ENCODE measurements at places on chromosomes 3 and 15.
A peak's percentile ranks its signal among the peaks of the same experiment; 100 is the strongest.

- no peak for DNase-seq
These were observed 32.7 kb downstream of the RARB start for GRCh38 chr3:25460751-25461150.

- DNase-seq = no peak
These were observed 75.6 kb upstream of the ANKRD34C start for GRCh38 chr15:79206940-79207339.

DNA sequence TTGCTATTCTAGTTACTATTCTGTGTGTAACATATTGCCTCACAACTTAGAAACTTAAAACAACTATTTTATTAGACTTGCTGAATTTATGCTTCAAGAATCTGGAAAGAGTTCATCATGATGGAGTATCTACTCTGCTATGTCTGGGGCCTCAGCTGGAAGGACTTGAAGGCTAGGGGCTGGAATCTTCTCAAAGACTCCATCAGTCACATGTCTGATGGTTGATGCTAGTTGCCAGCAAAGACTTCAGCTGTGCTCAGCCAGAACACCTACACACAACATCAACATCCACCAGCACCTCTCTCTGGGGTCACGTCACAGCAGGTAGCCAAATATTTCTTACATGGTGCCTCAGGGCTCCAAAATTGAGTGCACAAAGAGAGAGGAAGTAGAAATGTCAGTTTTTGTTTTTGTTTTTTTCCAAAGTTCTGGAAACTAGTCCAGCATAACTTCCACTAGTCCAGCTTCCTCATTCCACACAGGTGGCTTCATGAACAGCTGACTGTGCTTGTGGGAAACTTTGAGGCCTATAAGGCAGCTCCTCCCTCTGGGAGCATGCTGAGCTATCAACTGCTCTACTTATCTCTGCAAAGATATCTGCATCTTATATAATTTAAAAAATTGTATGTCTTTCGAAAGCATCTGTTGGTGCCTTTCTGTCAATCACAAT lies 325.4 kb upstream of the AGTR1 start:
- DNase-seq = no peak

- DNase-seq = no peak
These were observed 22.8 kb upstream of the NOX5 start for GRCh38 chr15:68991723-68992122.

- DNase-seq = no peak
These were observed 11.7 kb upstream of the RARRES1 start for GRCh38 chr3:158743664-158744566.

DNA sequence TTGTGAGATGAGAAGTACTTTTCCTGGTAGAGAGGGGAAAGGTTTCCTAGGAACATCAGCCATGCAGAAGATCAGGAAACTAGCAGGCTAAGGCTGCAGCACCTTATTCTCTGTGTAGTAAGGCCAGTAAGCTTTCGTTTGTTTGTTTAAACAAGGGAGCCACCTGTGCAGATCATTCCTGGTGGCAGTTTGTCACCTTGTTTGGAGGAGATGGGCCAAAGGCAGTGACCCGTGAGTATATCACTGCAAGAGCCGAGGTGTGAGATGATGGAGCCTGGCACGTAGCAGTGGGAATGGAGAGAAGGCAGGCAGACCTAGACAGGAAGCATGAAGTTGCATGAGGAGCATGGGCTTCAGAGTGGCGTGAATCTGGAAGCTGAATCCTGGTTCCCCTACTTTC lies 19.6 kb downstream of the ATG7 start:
- DNase-seq = no peak

DNA sequence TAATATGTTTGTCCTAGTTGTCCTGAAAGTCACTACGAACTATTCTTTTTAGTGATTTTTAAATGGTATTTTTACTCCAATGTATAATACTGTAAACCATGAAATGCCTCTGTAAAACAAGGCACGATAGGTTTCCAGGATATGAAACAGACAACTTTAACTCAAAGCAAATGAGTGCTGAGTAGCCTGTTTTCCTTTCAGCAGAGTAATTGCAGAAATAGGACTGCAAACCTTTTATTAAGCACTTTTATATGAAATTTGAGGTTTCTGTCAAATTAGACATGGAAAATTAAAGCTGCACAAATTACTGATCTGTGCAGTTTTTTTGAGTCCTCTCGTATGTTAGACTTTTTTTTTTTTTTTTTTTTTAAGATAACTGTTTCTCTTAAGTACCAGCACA lies 16.2 kb downstream of the AKAP13 start:
- no peak for DNase-seq

DNA sequence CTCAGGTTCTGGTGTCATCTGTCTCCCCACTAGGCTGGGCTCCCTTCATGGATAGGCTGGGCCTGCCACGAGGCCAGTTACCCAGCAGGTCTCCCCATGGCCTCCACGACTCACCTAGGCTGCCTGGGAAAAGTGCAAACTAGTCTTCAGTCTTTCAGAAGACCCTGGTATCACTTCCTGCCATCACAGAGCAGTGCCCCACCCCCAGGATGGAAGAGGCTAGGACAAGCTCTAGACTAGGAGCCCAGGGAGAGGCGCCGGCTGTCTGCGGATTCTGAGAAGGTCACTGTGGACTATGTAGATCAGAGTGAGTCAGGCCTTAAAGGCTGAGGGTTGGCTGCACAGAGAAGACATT lies 63.7 kb downstream of the CORO2B start:
- DNase-seq = no peak

DNA sequence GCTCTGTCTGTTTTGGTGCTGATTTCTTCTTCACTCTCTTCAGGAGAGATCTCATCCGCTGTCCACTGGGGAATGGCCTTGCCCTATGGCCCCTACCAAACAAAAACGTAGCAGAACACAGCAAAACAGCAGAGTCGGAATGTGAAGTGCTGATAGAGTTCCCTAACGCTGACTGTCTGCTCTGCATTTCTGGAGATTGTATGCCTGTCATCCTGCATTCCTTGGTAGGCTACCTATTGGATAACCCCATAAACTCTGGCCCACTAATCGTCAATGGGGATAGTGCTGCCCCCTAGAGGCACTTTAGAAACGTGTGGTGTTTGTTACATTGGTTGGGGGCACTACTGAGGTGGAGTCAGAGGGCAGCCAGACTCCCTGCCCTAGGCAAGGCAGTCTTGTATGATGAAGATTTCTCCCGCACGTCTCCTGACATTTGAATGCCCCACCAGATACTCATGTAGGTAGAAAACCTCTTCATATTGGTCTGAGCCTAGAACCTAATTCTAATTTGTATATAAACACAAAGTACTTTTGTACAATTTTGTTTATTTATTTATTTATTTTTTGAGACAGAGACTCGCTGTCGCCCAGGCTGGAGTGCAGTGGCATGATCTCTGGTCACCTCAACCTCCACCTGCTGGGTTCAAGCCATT lies 15.6 kb upstream of the MAGEF1 start:
- peak; percentile 69 for DNase-seq

DNA sequence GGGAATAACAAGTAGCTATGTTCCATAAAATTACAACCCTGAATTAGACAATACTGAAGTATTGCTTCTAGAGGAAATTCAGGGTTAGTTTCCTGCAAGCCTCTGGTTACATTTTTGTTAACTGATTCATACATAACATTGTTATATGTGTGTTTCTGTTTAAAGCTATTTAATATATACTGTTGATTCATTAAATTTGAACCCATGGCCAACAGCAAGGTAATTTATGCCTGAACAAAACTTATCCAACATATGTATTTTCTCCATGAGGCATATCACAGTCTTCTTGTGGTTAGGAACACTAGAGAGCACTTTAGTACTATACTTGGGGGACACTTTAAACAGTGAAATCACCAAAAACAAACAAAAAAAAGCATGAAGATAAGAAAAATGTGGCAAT lies 47.7 kb upstream of the PTX3 start:
- DNase-seq = no peak

DNA sequence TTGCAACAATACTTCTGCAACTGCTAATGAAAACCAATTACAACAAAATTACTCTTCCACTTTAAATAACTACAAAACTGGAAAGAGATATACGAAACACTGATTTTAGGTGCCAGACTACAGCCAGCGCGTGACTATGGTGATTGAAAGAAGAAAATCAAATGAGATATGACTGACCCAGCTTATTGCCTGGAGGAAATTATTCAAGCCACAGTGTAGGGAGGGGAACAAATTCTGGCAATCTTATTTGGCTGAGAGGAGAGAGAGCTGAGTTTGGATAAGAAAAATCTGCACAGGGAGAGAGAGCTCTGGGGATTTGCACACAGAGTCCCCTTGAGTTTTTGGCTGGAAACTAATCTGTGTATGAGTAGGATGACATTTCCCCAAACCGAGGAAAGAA lies 470.3 kb upstream of the FRG2C start:
- no peak for DNase-seq

DNA sequence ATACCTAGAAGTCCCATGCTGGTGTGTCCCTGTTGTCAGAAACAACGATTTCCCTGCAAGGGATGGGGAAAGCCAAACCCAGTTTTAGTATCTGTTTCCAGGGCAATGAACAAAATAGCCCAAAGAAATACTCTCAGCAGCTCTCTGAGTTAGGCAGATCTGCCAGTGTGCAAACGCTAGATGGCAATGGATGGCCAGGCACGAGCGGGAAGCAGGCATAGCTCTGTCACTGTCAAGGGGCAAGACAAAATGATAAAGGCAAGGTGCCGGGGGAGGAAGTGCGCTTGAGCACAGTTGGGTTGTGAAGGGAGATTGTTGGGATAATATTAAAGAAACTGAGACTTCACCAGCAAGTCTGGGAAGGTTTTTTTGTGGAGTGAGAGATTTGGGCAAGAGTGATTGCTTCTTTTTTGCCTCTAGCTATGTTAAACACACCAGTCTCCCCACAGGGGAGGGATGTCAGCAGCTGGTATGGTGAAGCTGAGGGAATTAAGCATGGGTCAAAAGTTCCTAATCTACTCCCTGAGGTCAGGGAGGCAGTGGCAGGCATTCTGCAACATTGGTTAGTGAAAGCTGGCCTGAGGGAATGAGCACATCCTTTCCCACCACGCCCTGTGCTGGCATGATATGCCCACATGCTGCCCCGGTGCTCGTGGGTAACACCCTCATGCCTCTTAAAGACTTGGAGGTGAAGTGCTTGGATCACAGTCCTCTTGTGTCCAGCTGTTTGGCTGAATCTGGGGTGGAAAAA lies 117.5 kb downstream of the PDCD6IP start:
- DNase-seq = no peak

GRCh38 chr3:52123106-52123725 lies 31.0 kb downstream of the POC1A start:
- DNase-seq = no peak

GRCh38 chr3:69288161-69288895 lies 97.6 kb downstream of the FRMD4B start:
- DNase-seq = no peak

GRCh38 chr3:131796558-131797198 lies 238.1 kb downstream of the CPNE4 start:
- no peak for DNase-seq

GRCh38 chr3:115999613-116000012 lies 376.3 kb downstream of the GAP43 start:
- DNase-seq = no peak

- no peak for DNase-seq
These were observed 2.2 kb downstream of the EIF4A2 start for GRCh38 chr3:186785495-186786018.

DNA sequence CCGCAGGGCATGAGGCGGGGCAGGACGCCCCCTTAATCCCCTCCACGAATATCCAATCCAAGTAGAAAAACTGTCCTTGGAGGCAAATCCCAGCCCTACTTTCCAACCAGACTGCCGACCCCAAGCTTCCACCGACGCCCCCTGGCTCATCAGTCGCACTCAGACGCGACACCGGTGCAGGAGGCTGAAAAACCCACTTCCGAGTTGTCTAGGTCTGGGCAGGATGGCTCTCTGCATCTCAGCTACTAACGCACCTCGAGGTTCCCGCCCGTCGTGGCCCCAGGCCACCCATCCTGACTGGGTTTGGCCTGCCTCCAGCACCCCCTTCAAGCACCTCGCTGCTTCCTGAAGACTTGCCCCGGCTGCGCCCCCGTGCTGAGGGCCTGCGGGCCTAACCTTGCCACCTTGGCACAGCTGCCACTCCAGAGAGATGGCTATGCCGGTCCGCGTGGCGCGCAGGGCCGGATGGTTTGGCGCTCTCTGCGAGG lies 15.5 kb downstream of the RGMA start:
- DNase-seq = no peak

DNA sequence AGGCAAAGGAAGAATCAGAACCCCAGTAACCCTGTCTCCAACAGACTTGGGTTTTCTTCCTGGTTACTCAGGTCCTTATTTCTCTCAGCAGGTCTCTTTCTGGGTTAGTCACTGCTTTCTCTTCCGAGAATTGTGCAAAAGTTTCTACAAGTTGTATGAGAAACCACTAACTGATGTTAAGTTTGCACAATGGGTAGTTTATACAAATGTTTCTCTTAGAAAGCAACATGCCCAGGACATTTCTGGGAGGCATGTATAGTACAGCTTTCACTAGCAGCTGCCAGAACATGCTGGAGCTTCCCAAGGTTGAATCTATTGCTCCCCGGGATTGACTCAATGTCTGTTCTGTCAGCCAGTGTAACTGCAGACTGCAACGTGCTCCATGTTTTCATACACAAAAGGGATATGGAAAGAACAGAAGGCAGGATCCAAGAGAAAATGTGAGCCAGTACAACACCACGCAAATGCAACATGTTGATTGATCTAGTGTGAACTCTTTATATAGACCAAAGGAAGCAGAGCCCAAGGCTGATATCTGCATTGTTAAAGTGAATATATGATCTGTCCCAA lies 887.8 kb downstream of the MCTP2 start:
- no peak for DNase-seq

DNA sequence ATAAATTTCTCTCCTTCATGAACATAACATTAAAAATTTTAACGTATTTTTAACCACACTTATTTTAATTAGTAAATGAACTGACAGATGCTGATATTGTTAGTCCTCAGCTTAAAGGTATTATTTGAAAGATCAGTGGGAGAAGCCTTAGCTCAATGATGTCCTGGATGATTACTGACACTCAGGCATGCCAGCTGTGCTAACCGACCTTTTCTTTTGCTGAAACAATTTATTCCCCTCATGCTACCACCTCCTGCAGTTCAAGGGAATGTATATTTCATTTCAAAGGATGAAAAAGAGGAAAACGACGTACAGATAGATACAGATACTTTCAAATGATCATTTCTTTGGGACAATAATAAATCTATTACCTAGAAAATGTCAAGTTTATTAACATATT lies 620.8 kb downstream of the FGF12 start:
- no peak for DNase-seq

GRCh38 chr15:92053753-92054316 lies 200.3 kb downstream of the SLCO3A1 start:
- no peak for DNase-seq

DNA sequence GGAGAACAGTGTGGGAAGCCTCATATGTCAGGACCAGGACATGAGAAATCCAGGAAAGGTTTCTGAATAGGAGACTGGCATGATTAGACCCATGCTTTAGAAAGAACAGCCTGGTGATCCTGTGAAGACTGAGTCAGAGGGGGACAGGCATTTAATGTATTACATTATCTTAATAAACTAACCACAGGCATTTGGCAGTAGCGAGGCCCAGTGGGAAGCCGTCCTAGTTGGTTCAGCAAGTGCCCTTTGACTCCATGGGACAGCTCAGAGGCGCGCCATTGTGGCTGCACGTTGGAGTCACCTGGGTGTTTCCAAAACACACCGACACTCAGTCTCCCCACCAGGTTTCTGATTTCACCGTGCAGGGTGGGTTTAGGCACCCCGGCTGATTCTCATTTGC lies 90.5 kb upstream of the DGKG start:
- no peak for DNase-seq

GRCh38 chr3:72058493-72059081 lies 273.6 kb upstream of the PROK2 start:
- DNase-seq = peak; percentile 86

GRCh38 chr3:177833332-177833731 lies 636.0 kb upstream of the TBL1XR1 start:
- DNase-seq = peak; percentile 96

Data from NCI-H1092 treated with DMSO at 0.1 percent for 48 hours (cell line).